Daoy (cell line): ENCODE measurements at places on chromosomes 2 and 18. TPM values are rescaled to one million over a fixed set of nuclear protein-coding genes. Genes with fewer than 3 reads are reported as not detected.

DNA sequence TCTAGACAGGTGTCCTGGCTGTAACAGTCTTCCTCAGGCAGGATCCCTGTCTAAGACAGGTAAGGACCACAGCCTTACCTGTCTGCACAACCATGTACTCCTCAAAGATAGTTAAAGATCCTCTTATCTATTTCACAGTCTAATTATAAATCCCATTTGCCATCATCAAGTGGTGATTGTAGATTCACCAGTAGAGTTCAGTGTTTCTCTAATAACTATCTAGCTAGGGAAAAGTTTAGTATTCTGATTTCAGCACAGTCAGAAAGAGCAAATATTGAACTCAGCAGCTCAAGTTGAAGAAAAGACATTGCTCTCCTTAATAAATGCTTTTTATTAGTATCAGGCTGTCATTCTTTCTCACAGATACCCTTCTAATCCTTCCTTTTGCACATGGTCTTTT, 1305.5 kb upstream of the NXPH2 start:
- DNase-seq, result no peak

- DNase-seq, result no peak
Measured at GRCh38 chr2:49241501-49241900, 87.2 kb upstream of the FSHR start.

DNA sequence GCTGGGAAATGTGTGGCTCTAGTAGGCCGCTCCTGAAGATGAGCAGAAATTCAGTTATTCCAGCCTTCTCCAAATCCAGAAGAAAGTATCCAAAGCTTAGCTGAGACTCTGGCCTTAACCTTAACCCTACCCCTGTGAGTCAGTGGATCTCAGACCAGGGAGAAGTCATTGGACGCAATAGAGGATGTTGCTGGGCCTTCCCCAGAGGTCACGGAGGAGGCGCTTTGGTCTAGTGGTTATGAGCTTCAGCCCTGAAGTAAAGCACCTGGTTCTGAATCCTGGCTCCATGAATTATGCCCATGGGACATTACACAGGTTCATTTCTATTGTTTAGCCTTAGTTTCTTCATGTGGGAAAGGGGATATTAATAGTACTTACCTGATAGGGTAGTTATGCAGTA, 24.0 kb downstream of the PKDCC start:
- no peak for DNase-seq

GRCh38 chr2:226788881-226789490, 10.6 kb downstream of the IRS1 start:
- DNase-seq, result no peak

DNA sequence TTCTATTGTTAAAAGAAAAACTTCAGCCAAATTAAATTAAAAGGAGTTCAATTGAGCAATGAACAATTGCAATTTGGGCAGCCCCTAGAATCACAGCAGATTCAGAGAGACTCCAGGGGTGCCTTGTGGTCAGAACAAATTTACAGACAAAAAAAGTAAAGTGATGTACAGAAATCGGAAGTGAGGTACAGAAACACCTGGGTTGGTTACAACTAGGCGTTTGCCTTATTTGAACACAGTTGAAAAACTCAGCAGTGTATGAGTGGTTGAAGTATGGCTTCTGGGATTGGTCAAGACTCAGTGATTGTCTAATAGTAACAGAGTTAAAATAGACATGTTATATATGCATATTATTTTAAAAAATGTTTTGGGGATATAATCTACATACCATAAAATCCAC, 98.5 kb upstream of the ZSWIM2 start:
- no peak for DNase-seq

DNA sequence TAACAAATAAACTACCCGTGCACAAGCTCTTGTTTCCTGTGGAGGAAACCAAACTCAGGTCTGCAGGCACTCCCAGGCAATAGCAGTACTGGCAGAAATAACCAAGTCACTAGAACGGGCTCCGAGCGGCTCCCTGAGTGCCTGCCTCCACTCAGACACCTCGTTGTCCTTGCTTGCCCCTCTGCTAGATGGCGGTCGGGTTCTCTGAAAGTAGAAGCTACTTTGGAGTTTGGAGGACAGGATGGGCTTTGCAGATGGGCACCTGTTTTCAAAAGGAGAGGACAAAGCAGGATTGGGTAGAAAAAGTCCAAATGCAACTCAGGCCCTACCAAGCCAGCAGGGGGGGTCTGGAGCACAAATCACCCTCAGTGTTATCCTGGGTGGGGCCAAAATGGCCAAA, 136.4 kb downstream of the LRRC30 start:
- DNase-seq, result peak; percentile 6

- DNase-seq, result no peak
Measured at GRCh38 chr2:167490455-167490854, 602.2 kb downstream of the XIRP2 start.

- DNase-seq, result no peak
Measured at GRCh38 chr18:34972765-34973414, 68.3 kb upstream of the MAPRE2 start.

- DNase-seq, result peak; percentile 50
Measured at GRCh38 chr2:38465789-38466127, 88.7 kb upstream of the ATL2 start.

GRCh38 chr18:73235921-73236320, 368.1 kb upstream of the NETO1 start:
- DNase-seq, result no peak

DNA sequence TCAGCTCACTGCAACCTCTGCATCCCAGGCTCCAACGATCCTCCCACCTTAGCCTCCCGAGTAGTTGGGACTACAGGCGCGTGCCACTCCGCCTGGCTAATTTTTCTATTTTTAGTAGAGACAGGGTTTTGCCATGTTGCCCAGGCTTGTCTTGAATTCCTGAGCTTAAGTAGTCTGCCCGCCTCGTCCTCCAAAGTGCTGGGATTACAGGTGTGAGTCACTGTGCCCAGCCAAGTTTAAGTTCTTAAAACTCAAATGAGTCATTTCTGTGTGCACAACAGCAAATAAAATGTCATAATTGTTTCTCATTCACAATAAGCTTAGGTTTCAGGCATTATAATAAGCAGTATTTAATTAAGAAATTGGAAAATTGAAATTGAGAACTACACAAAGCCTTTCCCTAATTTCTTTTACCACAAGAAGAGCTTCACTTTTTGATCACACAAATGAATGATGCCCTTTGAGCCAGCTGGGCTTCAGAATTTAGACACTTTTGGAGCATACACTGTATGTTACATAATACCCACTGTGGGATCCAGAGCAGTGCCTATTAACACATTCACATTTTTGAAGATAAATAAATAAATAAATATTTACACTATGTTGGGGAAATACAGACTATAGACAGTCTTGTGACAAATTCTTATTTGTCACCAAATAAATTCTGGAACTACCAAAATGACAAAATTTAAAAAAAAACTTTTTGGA, 8.6 kb upstream of the ME2 start:
- peak; percentile 80 for DNase-seq

DNA sequence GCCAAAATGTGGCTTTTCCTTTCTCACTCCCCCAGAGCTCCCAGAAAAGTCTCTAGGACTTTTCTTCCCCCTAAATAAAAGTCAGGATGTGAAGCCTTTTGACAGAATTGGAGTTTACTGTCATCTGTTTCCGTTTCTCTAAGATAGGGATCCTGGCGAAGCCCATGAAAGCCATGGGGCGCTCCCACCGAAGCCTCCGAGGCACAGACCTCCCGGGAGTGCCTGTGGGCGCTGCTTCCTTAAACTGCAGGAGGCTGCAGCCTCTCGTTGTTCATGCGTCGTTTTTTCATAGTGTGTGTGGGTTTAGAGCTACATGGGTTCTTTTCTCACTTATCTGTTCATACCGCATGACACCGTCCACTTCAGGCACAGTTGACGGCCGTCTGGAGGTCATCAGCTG, 56.8 kb downstream of the ASAP2 start:
- no peak for DNase-seq

- DNase-seq, result no peak
Measured at GRCh38 chr18:22623513-22623912, 205.8 kb upstream of the CTAGE1 start.

DNA sequence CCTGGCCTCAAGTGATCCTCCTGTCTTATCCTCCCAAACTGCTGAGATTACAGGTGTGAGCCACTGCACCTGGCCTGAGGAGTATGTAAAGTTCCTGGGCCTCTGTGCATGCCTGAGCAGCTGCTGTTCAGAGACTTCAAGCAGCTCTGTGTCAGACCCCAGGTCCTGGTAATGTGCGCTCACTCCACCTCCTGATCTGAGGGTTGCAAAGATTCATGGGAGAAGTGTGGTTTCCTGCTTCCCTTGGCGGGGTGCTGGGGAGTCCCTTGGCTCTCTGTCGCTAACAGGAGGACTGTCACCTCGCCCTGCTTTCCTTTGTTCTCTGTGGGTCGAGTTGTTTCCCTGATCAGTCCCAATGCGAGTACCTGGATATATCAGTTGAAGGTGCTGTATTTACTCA, 8.6 kb upstream of the IL36A start:
- no peak for DNase-seq

- no peak for DNase-seq
Measured at GRCh38 chr2:86350751-86351150, 13.3 kb upstream of the REEP1 start.

- DNase-seq, result peak; percentile 51
Measured at GRCh38 chr18:48777744-48778116, 173.0 kb downstream of the SMAD7 start.

- no peak for DNase-seq
Measured at GRCh38 chr18:25229920-25230319, 122.0 kb downstream of the ZNF521 start.

- no peak for DNase-seq
Measured at GRCh38 chr18:2848247-2849246, 1.7 kb downstream of the EMILIN2 start.

DNA sequence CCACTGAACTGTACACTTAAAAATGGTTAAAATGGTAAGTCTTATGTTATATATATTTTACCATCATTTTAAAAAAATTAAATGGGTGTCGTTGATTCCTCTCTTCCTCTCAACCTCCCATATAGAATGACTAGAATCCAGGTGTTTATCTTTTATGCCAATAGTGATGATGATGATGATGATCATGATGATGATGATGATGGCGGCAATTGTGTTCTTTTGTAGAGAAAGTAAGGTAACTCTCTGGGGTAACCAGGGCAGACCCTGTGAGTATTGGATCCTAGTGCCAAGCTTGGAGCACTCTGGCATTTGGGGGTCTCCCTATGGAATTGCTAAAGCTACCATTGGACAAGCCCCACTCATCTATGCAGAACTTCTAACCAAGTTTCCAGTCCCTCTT, 113.6 kb downstream of the GLI2 start:
- DNase-seq, result no peak

- peak; percentile 29 for DNase-seq
Measured at GRCh38 chr18:54444319-54444914, 86.7 kb downstream of the C18orf54 start.

DNA sequence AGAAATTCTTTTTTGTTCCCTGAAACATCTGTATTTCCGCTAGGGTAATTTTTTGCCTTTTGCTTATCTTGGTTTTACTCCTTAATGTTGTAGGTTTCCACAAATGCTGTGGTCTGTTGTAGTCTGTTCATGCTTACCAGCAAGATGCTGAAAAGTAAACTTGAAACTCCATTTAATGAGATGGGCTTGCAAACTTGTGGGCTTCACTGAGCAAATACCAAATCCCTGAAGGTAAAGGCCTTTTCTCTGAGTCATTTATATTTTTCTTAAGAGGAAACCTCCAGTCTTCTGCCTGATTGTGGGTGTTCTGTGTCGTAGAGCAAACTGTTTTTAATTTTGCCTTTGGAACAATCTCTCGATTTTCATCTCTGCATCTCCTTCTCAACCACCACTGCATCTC, 9.3 kb downstream of the SP140 start:
- peak; percentile 5 for DNase-seq

DNA sequence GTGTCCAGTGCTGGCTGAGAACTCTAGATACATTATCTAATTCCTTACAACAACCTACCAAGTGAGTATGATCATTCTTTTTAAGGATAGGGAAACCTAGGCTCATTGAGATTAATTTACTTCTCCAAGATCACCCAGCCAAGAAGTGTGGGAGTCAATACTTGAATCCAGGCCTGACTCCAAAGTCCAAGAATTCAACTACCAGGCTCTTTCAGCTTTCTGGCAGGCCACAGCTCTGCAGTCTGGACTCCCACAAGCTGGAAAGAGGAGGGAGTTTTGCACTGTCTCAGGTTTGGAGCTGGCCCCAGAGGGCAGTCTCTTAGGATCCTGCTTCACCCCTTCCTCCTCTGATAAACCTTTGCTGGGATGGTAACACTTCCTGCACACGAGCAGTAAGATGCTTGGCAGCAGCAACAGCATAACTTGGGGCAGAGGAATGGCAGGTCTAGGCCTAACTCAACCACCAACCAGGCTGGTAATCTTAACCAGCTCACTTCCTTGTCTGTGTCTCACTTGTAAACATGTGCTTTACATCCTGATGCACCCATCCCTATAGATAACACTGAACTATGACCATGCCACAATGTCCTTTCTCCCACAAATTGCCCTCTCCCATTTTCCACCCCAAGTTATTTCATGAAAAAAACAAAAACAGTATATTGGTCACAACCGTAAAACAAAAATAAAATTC, 111.1 kb upstream of the ACAA2 start:
- DNase-seq, result no peak

DNA sequence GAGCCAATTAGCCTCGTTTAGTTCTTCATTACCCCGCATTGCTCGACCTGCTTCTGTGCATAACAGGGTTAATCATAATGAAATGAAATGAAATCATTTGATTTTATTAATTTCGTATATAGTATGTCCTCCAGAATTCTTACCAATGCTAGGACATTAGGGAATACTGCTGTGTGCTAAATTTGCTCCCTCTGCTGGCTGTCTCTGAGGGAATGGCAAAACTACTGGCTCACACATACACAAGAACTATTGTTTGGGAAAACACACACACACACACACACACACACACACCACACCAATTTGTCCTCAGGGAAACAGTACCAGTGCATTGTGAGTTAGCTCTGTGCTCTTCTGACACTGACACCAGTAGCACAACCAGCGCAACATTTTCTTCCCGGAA, 273.3 kb upstream of the TCF4 start:
- peak; percentile 32 for DNase-seq

- DNase-seq, result no peak
Measured at GRCh38 chr2:113996671-113997594, 107.0 kb downstream of the ACTR3 start.

- DNase-seq, result no peak
Measured at GRCh38 chr18:12309683-12310198, 1.7 kb downstream of the TUBB6 start.

- no peak for DNase-seq
Measured at GRCh38 chr2:125560855-125561254, 1095.1 kb upstream of the GYPC start.

GRCh38 chr18:76436342-76436741, 58.7 kb downstream of the ZNF516 start:
- DNase-seq, result no peak

- DNase-seq, result peak; percentile 18
Measured at GRCh38 chr18:80246445-80247392, 595 bp downstream of the PARD6G start.

The EML4 gene
- 35.2 and 36.1 TPM in 2 replicates for total RNA-seq

The RESP18 gene
- not detected in 2 replicates for total RNA-seq

The GNAL gene
- total RNA-seq, result 0.74 and 0.97 TPM in 2 replicates

The KLHL41 gene
- 0.15 and 0.51 TPM in 2 replicates for total RNA-seq

The DSG4 gene
- total RNA-seq, result not detected in 2 replicates

The ZC3H8 gene
- 7.3 and 10.2 TPM in 2 replicates for total RNA-seq

The EML6 gene
- 1.0 and 2.1 TPM in 2 replicates for total RNA-seq

The AFG3L2 gene
- total RNA-seq, result 54.3 and 64.2 TPM in 2 replicates

The CYB5A gene
- total RNA-seq, result 45.9 and 47.7 TPM in 2 replicates

The ELOA2 gene
- total RNA-seq, result not detected in 2 replicates
